Activated CD4-positive, alpha-beta T cell treated with anti-CD3 and anti-CD28 coated beads, Interleukin-2, amount 50 U/mL, for 4 hours (primary cell): ENCODE measurements at places on chromosomes 6 and 20.
A peak's percentile ranks its signal among the peaks of the same experiment; 100 is the strongest.

GRCh38 chr20:53899351-53900167 is 170.8 kb downstream of the BCAS1 start:
- peak; percentile 73 for DNase-seq

- no peak for DNase-seq
These were observed 141.8 kb downstream of the FARS2 start for GRCh38 chr6:5403076-5403475.

GRCh38 chr20:10520528-10520927 is 85.4 kb downstream of the SLX4IP start:
- no peak for DNase-seq

- DNase-seq: no peak
These were observed 5.1 kb upstream of the DEF6 start for GRCh38 chr6:35292494-35292893.

GRCh38 chr6:100266494-100267401 is 198.0 kb downstream of the SIM1 start:
- no peak for DNase-seq

DNA sequence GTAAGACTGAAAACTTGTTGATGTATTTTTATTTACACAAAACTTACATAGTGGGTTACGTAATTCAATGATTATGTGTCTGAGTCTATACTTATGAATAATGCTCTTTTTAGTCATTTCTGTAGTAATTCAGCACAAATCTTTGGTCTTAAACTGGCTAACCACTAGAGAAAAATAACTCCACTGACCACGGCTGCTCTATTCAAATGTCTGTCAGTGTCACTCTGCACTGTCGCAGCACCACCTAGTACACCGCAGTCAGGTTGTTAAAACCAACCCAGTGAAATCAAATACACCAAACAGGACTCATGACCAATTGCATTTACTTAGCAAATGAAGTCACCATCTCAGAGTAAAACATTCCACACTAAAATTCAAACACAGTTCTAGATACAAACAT is 93.5 kb upstream of the CCDC28A start:
- no peak for DNase-seq

GRCh38 chr6:110530671-110531070 is 54.3 kb upstream of the SLC22A16 start:
- no peak for DNase-seq

GRCh38 chr6:108203189-108204112 is 37.6 kb downstream of the NR2E1 start:
- no peak for DNase-seq

DNA sequence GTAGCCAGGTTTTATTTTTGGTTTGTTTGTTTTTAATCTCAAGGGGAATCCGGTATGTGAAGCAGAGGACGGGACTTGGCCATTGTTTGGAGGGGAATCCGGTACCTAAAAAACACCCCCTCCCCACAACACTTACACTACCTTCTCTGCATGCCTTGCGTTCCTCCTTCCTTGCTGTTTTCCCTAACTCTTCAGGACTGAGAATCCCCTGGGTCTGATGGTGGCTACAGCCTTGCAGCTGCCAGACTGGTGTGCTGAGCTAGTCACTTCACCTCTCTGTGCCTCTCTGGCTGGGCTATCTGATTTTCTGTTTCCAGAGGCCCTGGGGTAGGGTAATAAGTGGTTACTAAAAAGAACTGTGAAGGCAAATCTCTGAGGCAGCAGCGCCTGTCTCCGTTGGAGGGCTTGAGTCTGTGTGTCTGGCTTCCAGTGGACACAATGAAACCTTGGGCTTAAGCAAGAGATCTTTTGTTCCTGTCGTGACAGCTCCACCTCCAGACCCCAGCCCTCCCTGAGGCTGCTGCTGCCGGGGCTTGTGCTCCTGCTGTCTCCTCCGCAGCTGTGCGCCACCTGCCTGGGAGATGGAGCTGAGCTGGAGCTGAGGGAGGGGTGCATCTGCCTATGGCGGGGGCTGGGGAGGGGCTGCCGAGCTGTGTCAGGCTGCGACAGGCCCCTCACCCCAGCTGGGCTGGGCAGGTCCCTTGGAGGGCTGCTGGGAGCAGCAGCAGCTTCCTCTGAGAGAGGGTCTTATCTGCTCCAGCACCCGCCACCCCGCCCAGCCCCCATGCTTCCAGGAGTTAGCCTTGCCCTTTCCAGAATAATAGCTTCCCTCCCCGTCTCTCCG is 65.8 kb upstream of the CCDC167 start:
- DNase-seq: no peak

DNA sequence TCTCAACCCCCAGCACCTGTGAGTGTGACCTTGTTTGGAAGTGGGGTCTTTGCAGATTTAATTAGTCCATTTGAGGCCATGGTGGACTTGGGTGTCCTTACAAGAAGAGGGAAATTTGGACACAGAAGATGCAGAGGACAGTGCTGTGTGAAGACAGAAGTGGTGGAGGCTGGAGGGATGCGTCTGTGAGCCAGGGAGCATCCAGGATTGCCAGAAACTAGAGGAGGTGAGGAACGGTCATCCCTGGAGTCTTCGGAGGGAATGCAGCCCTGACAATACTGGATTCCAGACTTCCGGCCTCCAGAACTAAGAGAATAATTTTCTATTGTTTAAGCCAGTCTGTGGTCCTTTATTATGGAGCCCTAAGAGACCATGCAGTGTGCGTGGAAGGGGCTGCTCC is 22.9 kb upstream of the NPBWR2 start:
- no peak for DNase-seq

GRCh38 chr20:8438748-8439147 is 306.7 kb downstream of the PLCB1 start:
- no peak for DNase-seq

DNA sequence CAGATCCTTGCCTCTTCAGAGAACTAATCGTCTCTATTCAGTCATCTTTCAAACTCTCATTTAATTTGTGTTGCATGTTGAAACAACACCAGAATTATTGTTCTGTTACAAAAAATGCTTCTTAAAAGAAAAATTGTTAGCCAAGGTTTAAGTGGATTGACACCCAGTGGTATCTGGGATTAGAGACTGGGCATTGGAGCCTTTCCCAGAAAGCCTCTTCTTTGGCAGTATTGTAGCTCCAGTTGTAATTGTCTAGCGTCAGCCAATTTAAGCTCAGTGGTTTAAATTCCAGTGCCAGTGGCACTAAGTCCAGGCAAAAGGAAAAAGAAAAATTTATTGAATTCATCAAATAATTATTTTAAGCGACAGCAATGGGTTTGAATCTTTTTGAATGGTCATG is 801 bp downstream of the CCDC28A start:
- no peak for DNase-seq

GRCh38 chr6:74834967-74835366 is 370.9 kb downstream of the COL12A1 start:
- no peak for DNase-seq

DNA sequence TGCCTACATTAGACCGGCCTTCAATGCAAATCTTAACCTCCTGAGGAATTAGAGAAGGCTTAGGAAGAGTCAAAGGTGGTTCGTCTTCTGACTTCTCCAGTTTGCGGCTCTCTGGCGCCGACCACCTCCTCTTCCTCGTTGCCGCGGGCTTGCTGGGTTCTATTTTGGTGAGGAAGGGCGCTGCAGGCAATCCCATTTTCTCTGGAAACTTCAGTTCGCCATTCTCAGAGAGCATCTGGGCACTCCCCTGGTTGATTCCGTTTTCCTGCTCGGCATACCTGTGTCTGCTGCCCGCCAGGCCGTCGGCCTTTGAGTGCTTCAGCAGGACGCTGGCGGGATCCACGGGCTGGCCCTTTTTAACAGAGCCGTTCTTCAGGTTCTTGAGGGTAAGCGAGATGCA is 67.9 kb downstream of the GMPR start:
- DNase-seq: no peak

DNA sequence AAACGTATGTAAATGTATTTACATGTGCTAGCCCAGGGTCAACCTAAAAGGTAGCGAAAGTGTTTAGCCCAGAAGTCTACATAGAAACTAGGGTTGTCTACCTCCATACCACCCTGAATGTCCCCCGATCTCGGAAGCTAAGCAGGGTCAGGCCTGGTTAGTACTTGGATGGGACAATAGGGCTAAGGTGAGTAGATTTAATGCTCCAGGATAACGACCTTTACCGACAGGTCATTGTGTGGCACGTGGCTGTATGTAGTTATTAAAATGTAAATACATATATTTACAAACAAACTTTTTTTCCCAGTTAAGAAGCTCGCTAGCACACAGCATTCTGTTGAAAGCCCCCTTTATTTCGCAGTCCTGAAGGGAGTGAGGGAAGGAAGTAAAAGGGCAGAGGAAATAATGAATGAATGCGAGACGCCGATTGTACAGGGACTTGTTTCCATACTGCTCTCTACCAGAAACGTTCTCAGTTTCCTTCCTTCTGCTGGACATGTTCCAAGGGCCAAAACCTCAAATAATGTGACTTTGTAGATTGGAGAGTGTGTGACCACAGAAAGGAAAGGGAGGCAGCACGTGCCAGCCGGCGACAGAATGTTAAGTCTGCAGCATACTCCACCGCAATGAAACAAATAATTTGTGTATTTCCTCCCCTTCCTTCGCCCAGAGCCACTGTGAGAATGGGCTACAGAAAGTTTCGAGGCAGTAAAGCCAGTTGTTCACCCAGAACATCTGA is 612 bp downstream of the ADAT2 start:
- DNase-seq: no peak

- no peak for DNase-seq
These were observed 83.7 kb downstream of the MKKS start for GRCh38 chr20:10350188-10350842.
